ENCODE measurements at places on chromosomes 12 and 14.

- DNase-seq: no peak
These were observed 52.9 kb downstream of the SEL1L start for GRCh38 chr14:81480741-81481140.

DNA sequence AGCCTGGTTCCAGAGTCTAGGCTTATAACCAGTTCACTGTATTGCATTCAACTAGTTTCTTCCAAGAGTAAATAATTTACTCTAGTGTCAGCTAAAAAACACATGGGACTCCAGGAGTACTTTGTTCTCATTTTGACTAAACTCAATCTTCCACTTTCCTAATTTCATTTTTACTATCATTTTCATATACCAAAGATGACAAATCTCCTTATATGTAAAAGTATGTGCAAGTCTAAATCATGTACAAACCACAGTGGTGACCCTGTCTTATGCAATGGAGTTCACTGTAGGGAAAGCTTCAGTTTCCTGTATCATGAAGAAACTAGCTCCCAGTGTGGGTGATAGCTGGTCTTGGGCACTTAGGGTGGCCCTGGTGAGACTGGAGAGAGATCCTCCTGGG, 151.6 kb downstream of the HELB start:
- DNase-seq: no peak

GRCh38 chr14:96146131-96146771, 58.4 kb upstream of the BDKRB2 start:
- DNase-seq: no peak

DNA sequence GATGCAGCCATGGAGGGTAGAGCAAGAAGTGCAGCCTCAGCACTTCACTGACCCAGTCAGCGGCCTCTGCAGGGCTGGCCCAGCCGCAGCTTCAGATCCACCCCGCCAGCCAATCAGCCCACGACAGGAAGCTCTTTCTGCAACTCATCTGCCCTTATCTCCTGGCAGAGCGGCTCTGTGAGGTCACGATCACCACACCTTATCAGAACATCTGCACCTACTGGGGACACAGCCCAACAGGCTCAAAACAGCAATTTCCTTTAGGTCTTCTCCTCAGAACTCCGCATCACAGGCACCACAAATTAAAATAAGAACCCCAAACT, 287.3 kb downstream of the BCL11B start:
- no peak for DNase-seq

DNA sequence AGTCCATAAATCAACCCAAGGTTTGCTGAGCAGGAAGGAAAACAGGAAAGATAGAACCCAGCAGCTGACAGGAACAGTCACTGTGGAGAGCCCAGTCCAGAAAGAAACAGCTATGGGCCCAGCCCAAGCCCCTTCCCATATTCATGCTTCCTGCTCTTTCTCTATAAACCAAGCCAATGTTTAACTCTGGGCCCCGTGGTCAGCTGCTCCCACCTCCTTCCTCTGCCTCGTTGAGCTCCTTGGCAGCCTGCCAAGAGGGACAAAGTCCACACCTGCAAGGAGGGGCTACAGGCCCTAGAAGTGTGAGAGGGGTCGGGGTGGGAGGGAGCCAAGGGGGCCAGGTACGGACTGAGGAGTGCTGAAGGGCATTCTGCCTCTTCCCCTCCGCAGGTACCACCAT, 10.0 kb downstream of the SLC6A13 start:
- DNase-seq: no peak

All from NCI-H2171 (cell line).